Activated CD8-positive, alpha-beta memory T cell treated with anti-CD3 and anti-CD28 coated beads for 4 hours (primary cell): ENCODE measurements at places on chromosomes 2 and 18.

DNA sequence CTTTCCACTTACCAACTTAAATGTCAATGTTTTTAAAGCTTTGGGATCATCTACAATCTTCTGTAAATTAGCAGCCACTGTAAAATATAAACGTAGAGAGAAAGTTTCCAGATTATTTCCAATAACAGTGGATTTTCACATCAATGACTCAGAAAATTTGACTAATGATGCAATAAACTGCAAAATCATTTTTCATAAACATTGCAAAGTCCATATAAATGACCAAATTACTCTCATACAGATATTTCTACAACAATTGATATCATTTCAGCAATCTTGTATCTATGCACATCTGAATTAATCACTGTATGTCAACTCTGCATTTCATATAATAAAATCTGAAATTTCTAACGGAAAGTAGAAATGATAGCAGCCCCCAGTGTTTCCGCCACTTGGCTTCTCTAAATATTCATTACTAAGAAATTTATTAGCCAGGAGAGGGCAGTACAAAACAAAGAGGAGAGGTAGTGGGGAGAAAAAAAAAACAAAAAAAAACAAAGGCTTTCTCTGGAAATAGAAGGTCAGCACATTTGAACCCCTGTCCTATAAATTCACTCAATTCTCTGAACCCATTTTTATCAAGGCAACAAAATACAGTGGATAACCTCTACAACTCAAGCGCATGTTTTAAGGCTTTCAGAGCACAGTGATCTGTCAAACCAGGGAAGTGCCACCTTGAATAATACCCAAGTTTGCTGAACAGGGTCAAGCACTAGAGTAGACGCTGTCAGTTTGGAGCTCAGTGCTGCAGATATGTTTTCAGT is 282.6 kb downstream of the STK39 start:
- no peak for DNase-seq

- no peak for DNase-seq
Measured at GRCh38 chr2:171595896-171596295, 73.6 kb downstream of the CYBRD1 start.

- DNase-seq: no peak
Measured at GRCh38 chr2:179340678-179341077, 76.0 kb upstream of the SESTD1 start.

GRCh38 chr2:127080226-127080937 is 26.6 kb downstream of the BIN1 start:
- DNase-seq: no peak

DNA sequence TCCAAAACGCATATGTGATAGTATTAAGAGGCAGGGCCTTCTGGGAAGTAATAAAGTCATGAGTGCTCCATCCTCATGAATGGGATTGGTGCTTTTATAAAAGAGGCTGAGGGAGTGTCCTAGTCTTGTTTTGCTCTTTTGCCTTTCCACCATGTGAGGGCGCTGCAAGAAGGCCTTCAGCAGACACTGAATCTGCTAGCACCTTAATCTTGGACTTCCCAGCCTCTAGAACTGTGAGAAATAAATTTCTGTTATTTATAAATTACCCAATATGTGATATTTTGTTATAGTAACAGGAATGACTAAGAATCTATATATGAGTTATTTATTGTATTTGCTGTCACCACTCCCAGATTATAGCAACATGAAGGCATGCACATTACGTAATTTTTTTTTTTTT is 63.5 kb downstream of the PLA2R1 start:
- no peak for DNase-seq

- DNase-seq: no peak
Measured at GRCh38 chr2:127154396-127154795, 47.4 kb upstream of the BIN1 start.

- no peak for DNase-seq
Measured at GRCh38 chr2:134845719-134846118, 7.3 kb downstream of the ACMSD start.

- no peak for DNase-seq
Measured at GRCh38 chr18:54257015-54257414, 12.3 kb upstream of the POLI start.

DNA sequence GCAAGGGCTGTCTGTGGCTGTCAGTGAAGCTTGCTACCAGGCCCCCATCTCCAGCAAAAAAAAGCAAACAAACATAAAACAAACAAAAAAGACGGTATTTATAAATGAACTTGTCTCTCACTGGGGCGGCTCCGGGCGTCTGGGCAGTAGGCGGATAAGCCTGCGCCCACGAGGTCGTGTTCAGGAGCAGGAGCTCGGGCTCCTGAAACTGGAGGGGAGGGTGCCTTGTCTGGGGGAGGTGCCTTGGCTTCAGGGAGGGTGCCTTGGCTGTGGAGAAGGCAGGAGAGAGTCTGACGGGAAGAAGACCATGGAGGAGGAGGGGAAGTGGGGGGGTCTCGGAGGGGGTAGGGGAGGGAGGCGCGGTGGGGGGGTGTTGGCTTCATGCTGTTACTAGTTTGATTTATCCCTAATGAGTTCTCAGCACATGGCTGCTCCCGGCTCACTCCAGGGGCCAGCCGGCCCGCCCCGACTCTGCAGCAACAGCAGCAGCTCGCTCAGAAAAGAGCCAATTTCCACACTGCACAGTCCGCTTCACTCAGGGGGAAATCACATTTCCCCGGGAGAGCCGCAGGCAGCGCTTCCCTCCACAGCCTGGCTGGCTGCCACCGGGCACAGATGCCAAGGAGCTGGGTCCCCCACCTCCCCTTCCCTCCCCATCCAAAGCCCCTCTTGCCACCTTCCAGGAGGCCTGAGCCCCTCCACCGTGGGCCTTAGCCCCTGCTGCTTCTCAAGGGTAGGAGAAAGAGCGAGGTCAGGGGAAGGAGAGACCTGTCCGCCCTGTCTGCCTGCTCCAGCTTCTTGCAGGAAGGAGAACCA is 38.7 kb downstream of the PSD4 start:
- no peak for DNase-seq

DNA sequence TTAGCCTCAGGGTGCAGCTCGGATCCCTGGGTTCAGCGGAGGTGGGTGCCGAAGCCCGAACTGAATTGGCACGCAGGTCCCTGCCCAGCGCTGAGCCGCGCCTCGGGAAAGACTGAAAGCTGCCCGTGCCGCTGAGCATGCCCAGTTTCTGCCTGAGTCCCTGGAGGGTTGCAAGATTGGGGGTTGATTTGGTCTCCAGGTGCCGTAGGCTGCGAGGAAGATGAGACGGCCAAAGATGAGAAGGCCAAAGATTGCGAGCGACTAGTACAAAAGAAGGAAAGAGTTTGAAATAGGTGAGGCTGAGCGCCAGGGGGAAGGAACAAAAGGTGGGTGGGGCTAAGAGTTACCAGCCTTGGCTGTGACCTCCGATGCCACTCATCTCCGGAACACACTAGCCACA is 852 bp upstream of the KCNH7 start:
- no peak for DNase-seq

DNA sequence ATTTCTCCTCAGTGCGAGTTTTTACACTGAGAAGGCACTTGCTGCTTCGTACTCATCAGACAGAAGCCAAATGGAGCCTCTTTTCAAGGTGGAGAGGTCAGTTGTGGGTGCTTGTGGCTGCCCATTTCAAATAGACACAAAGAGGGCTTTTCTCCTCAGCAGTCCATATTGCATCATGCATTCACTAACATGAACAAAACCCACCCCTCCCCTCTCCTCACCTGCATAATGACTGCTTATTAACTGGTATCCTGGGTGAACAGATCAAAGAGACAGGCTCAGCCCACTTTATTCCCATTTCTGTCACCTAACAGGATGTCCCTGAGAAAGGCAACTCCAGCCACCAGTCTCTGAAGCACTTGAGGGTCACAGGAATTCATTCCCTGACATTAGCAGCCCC is 28.9 kb downstream of the KLF7 start:
- DNase-seq: no peak

- DNase-seq: no peak
Measured at GRCh38 chr2:182763311-182763912, 47.4 kb downstream of the DNAJC10 start.

DNA sequence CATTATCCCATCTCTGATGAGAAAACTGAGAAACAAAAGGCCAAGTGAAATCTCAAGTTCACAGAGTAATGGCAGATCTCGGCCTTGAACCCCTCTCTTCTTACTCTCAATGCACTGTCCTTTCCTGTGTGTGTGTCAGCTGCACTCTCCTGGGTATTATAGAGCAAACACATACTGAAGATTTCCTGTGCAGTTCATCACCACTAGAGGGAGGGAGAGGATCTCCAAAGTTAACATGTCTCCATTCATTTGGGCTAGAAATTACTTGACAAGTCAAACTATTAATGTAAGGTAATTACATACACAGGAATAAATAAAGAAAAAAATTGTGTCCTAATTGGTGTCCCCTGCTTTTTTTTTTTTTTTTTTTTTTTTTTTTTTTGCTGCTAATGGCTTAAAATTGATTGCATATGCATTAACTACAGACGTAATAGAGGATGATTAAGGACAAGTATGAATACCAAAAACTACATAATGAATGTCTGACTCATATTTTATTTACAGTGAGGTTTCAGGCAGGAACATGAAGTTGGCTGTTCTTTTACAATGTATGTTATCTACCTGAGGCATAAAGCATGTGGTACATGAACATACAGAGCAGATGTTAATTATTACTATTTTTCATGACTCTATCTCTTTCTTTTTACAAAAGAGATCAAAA is 269.2 kb downstream of the NYAP2 start:
- no peak for DNase-seq

DNA sequence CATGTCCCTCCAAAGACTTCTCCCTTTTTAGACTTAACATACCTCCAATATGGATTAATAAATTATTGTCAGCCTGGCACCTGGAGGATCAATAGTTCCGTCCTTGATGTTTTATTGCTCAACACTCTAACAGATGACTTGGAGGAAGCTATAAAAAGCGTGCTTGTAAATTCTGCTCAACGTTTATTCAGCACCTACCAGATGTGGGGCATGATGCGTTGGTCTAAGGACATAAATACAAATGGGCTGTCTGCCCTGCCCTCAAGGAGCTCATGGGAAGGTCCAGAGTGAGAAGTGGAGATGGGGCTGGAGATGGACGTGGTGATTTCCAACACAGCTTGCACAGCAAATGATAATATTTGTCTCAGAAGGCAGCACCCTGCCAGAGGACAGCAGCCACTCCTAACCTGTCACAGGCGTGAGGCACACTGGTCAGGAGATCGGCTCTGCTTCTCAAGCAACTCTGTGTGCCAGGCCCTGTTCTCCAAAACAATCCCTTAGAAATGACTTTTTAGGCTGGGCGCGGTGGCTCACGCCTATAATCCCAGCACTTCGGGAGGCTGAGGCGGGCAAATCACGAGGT is 25.5 kb upstream of the ZCCHC2 start:
- DNase-seq: no peak

DNA sequence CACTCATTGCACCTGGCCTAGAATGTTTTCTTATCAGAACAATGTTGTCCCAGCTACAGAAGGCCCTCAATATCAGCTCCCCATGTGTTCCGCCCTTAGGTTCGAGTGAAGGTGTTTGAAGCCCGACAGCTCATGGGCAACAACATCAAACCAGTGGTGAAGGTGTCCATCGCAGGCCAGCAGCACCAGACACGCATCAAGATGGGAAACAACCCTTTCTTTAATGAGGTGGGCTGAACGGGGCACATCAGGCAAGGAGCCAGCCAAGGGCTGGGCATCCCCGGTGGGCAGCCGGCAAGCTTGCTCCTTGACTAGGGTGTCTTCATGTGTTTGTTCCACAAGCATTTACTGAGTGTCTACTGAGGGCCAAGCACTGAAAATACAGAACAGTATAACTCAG is 9.2 kb downstream of the FER1L5 start:
- DNase-seq: no peak

- DNase-seq: no peak
Measured at GRCh38 chr2:205852457-205852856, 170.2 kb downstream of the NRP2 start.

GRCh38 chr2:120656273-120656950 is 79.3 kb upstream of the GLI2 start:
- no peak for DNase-seq

- no peak for DNase-seq
Measured at GRCh38 chr2:70673041-70673647, 94.9 kb downstream of the ADD2 start.

DNA sequence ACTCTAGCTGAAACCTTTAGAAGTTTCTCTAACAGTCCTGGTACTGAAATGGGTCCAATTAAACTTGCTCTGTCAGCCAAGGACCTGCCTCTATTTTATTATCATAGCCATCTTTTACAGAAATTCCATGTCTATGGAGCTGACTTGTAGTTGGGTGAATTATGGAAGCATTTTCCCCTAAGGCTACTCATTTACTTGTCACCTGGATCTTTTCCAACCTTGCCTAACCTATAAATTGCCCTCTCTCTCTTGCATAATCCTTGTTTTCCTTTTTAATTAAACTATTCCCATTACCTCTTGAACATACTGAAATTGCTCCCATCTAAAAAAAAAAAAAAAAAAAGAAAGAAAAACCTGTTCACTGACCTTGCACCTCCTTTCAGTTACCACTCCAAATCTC is 74.6 kb upstream of the DOK6 start:
- no peak for DNase-seq

DNA sequence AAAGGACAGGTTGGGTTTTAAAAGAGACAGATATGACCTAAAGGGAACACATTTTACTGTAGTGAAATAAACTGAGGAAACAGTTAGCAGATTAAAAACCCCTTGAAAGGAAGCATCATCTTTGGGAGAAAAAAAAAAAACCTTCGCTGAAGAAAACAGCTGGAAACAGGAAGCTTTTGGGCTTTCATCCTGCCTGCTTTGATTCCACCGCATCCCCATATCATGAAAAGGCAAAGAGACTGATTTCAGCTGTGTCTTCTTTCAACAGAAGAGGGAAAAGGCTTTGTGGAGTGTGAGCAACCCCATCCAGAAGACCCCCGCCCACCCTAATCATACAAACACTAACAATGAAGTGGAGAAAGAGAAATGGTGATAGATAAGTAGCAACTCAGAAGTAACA is 86.4 kb downstream of the TCF4 start:
- DNase-seq: no peak

DNA sequence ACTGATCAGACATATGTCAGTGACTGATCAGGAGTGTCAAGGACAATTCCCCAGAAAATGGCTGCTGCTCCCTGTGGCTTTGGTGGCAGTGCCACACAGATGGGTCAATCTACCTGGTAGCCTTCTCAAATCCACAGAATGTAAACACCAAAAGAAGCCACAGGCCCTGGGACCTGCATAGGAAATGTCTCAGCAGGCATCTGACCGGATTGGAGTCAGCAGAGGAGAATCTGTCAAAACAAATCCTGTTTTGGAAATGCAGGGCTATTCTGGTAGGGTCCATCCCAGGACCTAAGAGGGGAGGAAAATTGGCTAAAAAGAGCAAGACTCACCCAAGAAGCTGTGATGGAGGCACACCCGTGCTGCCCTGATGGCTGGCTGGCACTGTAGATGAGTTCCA is 189.7 kb downstream of the TMEM247 start:
- DNase-seq: no peak

DNA sequence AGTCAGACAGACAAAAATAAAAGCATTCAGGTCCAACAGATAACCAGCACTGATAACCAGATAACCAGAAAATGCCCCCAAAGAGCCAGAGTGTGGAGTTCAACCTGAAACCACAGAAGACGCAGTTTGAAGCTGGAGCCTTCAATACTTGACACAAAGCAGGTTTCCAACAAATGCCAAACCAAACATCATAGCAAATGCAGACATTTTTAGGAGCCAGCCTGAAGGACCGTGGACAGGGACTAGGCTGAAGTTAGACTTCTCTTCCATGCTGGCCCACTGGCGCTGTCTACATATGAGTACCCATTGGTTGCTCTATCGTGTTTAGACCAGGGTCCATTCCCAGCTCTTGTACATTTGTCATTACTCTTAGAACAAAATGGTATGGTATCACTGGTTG is 9.9 kb downstream of the COLEC12 start:
- DNase-seq: no peak
